Muscle of leg (tissue), 16 donors: ENCODE measurements at places on chromosomes 11 and 22. TPM values are rescaled to one million over a fixed set of nuclear protein-coding genes. Genes with fewer than 3 reads are reported as not detected.

The ADM gene
- 20.9 TPM for polyA plus RNA-seq

The MAML2 gene
- 4.7 TPM for polyA plus RNA-seq

GRCh38 chr11:33654594-33654993, 46.0 kb downstream of the C11orf91 start:
- no peaks in the 10 kb centered on the region for H3K36me3 ChIP-seq
- no peaks in the 10 kb centered on the region for H3K27me3 ChIP-seq
- H3K27ac ChIP-seq: no peak overlapping the region
- peaks cover 45% of the 10 kb centered on the region for H3K4me1 ChIP-seq

- no peak overlapping the region for H3K4me3 ChIP-seq
- no peak for DNase-seq
- H3K36me3 ChIP-seq: no peaks in the 10 kb centered on the region
- no peaks in the 10 kb centered on the region for H3K4me1 ChIP-seq
Measured at GRCh38 chr11:117476531-117477142, 149.0 kb downstream of the CEP164 start.

The ARHGAP8 gene
- 1.4 TPM for polyA plus RNA-seq

GRCh38 chr11:43269254-43269918, 42.4 kb upstream of the API5 start:
- H3K4me3 ChIP-seq: no peak overlapping the region
- H3K27ac ChIP-seq: peak overlapping the region; percentile 25
- no peaks in the 10 kb centered on the region for H3K27me3 ChIP-seq
- H3K4me1 ChIP-seq: peaks cover 10% of the 10 kb centered on the region
- peak; percentile 74 for DNase-seq
- no peaks in the 10 kb centered on the region for H3K36me3 ChIP-seq

DNA sequence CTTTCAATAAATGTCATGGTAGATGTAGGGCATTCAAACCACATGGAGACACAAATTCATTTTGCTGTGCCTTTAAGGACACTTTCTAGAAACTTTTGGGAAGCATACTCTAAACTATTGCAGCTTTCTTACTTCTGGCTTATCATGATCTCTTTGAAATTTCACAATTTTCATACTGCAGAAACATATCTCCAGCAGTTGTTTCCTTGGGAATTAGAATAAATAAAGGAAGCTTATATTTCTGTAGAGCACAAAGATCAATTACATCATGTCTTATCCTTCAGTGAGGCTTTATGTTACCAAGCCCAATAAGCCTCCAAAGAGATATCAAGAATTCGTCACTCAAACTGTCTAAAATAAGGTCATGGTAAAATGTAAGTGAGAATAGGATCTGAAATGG, 74.5 kb upstream of the RAB38 start:
- H3K36me3 ChIP-seq: no peaks in the 10 kb centered on the region
- peak; percentile 25 for DNase-seq
- no peak overlapping the region for H3K27ac ChIP-seq

GRCh38 chr11:2803186-2804091, 82.1 kb downstream of the CDKN1C start:
- H3K36me3 ChIP-seq: no peaks in the 10 kb centered on the region
- H3K27me3 ChIP-seq: peaks cover 15% of the 10 kb centered on the region
- no peak overlapping the region for H3K4me3 ChIP-seq
- H3K27ac ChIP-seq: no peak overlapping the region
- no peak for DNase-seq
- H3K4me1 ChIP-seq: peaks cover 77% of the 10 kb centered on the region

GRCh38 chr11:19954899-19955298, 205.4 kb downstream of the DBX1 start:
- peaks cover 7% of the 10 kb centered on the region for H3K36me3 ChIP-seq
- H3K4me1 ChIP-seq: peaks cover 4% of the 10 kb centered on the region
- H3K27ac ChIP-seq: no peak overlapping the region
- no peak for DNase-seq
- no peak overlapping the region for H3K4me3 ChIP-seq
- no peaks in the 10 kb centered on the region for H3K27me3 ChIP-seq

GRCh38 chr11:34905666-34906065, 10.5 kb downstream of the APIP start:
- H3K4me1 ChIP-seq: peaks cover 2% of the 10 kb centered on the region
- H3K27ac ChIP-seq: no peak overlapping the region
- H3K36me3 ChIP-seq: peaks cover 2% of the 10 kb centered on the region
- no peak for DNase-seq

- H3K27me3 ChIP-seq: peaks cover 2% of the 10 kb centered on the region
- H3K36me3 ChIP-seq: no peaks in the 10 kb centered on the region
- H3K27ac ChIP-seq: no peak overlapping the region
- DNase-seq: peak; percentile 44
Measured at GRCh38 chr11:17508306-17508705, 31.7 kb upstream of the ABCC8 start.

The BATF2 gene
- polyA plus RNA-seq: 0.87 TPM

DNA sequence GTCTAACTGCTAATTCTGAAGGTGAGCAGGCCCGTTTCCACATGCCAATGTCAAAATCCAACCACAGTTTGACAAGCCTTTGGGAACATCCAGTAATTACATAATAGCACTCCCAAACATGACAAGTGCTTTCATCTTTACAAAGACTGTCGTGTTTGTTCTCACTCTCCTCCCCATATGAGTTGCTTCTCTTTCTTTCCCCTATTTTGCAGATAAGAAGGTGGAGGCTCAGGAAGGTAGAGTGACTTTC, 55.9 kb upstream of the CD44 start:
- no peaks in the 10 kb centered on the region for H3K27me3 ChIP-seq
- H3K4me1 ChIP-seq: peaks cover 53% of the 10 kb centered on the region
- H3K4me3 ChIP-seq: no peak overlapping the region
- H3K27ac ChIP-seq: peak overlapping the region; percentile 88
- DNase-seq: no peak
- H3K36me3 ChIP-seq: no peaks in the 10 kb centered on the region
